ENCODE measurements at places on chromosomes 16 and 17. TPM values are rescaled to one million over a fixed set of nuclear protein-coding genes. Genes with fewer than 3 reads are reported as not detected.
A peak's percentile ranks its signal among the peaks of the same experiment; 100 is the strongest.

Gene OR4D2
- total RNA-seq: not detected

- DNase-seq: no peak
Measured at GRCh38 chr17:81967533-81968395, 6.8 kb upstream of the NOTUM start.

- no peak for DNase-seq
Measured at GRCh38 chr16:25493136-25493811, 198.5 kb upstream of the HS3ST4 start.

DNA sequence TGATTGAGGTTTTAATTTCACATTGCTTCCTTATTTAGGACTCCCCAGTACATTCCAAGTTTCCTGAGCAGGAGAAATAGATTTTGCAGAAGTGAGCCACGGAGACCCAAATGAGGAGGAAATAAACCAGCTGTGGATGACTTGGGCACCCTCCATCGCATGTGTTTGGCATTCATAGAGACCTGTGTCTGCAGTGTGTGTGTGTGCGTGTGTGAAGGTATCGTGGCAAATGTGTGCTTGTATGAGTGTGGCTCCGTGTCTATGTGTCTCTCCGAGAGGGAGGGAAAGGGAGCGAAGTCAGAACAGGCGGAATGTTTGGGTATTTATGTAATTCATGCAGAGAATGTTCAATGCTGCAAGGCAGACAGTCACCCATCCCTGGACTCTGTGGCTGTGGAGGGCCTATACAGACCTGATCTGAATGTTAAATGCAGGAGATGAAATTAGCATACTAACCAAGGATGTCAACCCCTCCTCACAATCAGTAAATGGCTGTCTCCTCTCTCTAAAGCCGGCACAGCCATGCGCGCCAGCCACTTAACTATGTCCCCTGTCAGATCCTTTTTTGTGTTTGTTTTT lies 186.0 kb upstream of the ZFHX3 start:
- DNase-seq: no peak

GRCh38 chr17:14436266-14436665 lies 135.4 kb downstream of the HS3ST3B1 start:
- no peak for DNase-seq

GRCh38 chr16:51022955-51023354 lies 128.1 kb downstream of the SALL1 start:
- DNase-seq: no peak

DNA sequence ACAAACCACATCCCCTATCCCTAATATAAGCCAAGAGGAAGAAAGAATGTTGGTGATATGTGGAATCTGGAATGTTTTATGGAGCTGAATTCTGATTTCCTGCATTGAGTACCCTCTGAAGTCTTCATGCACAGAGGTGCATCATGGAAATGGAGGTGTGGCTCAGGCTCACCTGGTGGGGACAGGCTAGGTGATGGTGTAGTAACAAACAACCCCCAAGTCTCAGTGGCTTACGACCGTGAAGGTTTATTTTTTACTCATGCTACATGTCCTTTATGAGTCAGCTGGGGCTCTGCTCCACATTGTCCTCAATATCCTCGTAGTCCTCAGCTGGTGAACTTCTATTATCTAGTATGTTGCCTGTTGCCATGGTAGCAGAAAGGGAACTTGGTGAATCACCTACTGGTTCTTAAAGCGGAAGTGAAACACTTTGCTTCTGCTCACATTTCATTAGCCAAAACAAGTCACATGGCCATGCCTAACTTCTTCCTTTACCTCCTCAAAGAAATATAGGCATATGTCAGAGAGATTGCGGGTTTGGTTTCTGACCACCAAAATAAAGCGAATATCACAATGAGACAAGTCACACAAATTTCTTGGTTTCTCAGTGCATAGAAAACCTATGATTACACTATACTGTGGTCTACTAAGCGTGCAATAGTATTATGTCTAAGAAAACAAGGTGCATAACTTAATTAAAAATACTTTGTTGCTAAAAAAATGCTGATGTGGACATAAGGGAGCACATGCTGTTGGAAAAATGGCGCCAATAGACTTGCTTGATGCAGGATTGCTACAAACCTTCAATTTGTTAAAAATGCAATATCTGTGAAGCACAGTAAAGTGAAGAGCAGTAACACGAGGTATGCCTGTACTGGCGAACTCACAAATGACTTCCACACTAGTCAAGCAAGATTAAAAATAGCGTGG lies at the start of gene PMFBP1:
PMFBP1 (minus strand) TSS at position 51 of the 930 bp plus-strand sequence. CDS start 947 bp downstream, outside the sequence.
- DNase-seq: peak; percentile 21
